Skeletal muscle cell (primary cell): ENCODE measurements at places on chromosomes 12 and 14.

DNA sequence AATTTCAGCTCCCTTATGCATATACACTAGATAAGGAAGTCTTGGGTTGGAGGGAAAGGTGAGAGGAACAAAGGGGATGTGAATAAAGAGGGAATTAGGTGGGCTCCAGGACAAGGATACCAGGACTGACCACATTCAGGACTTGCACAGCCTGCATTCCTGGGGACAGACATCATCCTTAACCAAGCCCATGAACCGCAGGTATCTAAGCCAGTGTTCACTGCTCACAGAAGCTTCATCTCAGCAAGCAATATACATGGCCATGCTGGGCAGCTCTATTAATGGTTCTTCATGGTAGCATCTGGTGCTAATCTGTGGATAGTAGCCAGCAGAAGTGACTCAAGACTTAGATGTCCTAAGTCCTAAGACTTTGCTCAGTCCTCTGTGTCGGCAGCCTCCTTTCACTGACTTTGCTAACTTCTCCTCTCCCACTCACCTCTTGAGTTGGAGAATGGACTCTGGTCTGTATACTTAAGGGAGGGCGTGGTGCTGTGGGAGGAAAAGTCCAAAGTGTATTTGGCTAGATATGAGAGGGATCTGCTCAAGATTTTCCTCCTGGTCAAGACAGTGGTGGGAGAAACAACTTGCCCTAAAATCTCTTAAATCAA, 136.1 kb downstream of the ASCL1 start:
- DNase-seq, result no peak

DNA sequence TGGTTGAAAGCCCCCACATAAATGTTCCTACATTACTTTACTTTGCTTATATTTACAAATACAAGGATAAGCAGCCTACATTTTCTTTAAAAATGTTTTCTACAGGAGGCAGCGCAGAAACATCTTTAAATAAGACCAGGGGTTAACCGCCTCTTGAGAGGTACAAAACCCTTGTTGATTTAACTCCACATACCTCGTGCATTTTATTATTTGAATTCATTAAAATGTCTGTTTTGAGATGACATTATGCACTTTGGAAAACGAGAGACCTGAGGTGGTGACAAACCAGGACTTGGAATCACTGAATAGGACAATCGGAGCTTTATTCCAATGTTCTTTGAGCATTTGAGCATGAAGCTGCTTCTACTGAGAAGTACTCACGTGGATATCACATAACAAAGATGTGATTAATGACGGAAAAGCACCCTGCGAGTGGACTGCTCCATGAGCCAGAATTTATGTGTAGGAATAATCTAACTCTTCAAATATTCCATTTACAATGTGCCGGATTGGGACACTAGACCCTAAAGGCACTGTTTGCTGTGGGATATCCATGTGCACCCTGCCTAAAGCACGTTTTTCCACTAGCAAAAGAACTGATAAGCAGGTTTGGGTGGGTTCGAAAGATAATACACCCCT, 746 bp upstream of the DUSP16 start:
- DNase-seq, result no peak

DNA sequence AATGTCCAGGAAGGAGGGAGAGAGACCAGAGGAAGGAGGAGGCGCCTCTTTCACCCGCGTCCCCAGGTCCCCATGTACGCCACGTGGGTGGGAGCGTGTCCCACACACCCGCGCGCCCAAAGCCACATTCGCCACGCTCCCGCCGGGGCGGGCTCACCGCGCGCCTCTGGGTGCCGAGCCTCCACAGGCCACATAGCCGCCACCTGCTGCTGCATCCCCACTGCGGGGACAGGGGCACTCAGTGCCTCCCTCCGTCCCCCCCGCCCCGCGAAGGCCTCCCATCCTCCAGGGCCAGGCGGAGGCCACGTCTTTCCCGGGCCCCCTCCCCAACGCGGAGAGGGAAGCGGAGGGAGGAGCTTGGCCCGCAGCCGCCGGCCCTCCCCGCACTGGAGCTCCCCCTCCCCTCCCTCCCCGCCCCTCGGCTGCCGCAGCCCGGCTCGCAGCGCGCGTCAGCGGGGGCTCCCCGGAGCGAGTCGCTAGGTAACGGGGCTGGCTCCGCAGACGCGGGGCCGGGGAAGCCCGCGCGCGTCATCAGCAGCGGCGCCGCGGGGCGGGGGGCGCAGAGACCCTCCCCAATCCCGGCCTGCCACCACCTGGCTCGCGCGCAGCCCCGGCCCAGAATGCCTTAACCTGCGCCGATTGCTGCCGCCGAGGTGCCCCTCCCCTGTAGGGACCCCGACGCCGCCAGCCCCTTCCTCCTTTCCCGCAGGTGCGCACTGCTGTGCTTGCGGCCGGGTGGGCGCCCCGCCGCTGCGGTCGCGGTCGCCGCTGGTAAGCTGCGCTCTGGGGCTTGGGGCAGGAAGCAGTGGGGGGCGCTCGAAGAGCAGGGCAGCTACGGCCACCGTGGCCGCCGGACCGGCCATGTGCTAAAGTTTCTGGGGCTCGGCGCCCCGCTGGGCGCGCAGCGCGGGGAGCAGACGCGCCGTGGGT, 536 bp upstream of the TUNAR start:
- DNase-seq, result no peak

DNA sequence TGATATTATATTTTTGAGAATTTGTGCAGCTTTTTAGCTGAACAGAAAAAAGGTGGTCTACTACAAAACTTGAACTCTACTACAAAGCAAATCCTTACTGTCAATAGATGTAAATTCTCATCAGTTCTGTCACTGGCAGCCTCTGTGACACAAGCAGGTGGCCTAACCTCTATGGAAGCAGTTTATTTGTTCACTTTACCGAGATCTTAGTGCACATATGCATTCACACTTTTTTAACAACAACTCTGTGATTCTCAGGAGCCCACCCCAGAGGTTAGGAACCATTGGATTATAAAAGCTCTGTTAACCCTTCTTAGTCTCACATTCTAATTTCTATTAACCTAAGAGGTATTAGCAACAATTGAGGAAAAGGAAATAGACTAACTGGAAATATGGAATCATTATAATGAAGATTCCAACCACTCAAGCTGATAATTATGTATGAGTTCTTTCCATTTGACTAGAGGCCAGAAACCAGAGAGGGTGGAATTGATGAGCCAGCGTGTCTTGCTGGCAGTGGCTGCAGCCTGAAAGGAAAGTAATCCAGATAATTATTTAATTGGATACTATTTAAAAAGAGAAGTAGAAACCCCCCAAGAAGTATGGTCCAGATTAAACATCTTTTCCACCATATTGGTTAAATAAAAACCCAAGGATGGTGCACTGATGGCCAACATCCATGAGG, 451.1 kb downstream of the TMEM117 start:
- no peak for DNase-seq

DNA sequence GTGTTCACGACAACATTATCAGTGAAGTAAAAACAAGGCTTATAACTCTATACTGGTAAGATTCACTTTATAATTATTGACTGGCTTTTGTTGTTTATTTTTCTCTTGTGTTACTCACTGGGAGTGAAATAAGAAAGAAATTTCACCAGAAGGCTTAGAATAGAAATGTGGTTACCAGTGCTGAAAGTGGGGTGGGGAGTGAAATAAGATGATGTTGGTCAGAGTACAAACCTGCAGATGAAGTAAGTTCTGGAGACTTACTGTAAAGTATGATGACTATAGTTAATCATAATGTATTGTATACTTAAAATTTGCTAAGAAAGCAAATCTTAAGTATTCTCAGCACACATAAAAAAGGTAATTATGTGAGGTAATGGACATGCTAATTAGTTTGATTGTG, 198.4 kb downstream of the KLHL28 start:
- no peak for DNase-seq

- DNase-seq, result no peak
These were observed 1.8 kb downstream of the GDF3 start for GRCh38 chr12:7693793-7694192.

DNA sequence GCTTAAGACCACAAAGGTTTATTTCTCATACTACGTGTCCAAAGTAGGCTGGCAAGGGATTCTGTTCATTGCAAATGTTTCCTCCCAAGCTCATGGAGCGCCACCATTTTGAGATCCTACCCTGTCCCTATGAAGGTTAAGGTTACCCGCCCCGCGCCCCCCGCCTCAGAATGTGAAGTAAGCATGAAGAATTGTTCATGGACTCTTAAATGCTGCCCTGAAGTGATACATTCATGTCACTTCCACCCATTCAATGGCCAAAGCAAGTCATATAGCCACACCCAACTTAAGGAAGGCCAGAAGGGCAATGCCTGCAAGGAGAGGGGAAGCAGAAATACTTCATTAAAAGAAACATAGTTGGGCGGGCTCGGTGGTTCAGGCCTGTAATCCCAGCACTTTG, 4.2 kb downstream of the TMEM253 start:
- DNase-seq, result no peak

- DNase-seq, result no peak
These were observed 77.4 kb upstream of the TMPO start for GRCh38 chr12:98437806-98438595.

GRCh38 chr12:46147144-46147543, 121.7 kb downstream of the SLC38A1 start:
- no peak for DNase-seq

DNA sequence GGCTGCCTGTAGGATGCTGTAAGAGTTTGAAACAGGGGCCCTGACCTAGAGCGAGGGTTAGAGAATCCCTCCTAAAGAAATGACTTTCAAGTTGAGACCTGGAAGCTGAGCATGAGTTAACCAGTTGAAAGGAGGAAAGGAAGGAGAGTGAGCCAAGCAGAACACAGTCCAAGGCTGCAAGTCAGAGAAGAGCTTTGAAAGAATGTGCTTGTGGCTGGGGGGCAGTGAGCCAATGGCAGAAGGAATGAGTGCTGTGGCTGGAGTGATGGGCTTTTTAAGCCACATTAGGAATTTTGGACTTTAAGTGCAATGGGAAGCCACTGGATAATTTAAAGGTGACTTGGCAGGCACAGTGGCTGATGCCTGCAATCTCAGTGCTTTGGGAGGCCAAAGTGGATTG, 18.1 kb downstream of the CDKN1B start:
- DNase-seq, result no peak

DNA sequence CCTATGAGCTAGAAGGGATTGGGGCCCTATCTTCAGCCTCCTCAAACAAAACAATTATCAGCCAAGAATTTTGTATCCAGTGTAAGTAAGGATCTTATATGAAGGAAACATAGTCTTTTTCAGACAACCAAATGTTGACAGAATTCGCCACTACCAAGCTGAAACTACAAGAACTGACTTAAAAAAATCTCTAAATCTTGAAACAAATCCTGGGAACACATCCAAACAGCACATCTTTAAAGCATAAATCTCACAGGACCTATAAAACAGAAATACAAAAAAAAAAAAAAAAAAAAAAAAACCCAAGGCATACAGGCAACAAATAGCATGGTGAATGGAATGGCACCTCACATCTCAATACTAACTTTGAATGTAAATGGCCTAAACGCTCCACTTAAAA, 41.3 kb upstream of the LMNTD1 start:
- DNase-seq, result peak; percentile 58

GRCh38 chr14:93245764-93246420, 38.8 kb downstream of the UBR7 start:
- DNase-seq, result no peak

DNA sequence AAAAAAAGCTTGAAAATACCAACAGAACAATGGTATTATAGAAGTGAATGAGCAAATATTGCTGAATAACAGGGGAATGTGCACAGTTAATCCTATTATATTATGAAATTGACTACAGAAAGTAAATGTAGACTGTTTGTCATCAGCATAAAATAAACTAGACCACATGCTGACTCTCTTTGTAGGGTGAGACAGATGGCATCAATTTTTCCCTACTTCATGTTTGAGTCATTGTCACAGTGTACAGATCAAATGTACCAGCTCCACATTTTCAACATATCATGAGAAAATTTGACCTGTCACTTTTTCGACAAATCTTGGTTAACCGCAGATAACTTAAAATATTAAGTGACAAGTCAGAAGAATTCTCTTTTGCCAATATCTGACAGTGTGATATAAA, 421.0 kb downstream of the RPL10L start:
- DNase-seq, result no peak

GRCh38 chr14:81401420-81402122, 1.4 kb upstream of the STON2 start:
- DNase-seq, result peak; percentile 78

DNA sequence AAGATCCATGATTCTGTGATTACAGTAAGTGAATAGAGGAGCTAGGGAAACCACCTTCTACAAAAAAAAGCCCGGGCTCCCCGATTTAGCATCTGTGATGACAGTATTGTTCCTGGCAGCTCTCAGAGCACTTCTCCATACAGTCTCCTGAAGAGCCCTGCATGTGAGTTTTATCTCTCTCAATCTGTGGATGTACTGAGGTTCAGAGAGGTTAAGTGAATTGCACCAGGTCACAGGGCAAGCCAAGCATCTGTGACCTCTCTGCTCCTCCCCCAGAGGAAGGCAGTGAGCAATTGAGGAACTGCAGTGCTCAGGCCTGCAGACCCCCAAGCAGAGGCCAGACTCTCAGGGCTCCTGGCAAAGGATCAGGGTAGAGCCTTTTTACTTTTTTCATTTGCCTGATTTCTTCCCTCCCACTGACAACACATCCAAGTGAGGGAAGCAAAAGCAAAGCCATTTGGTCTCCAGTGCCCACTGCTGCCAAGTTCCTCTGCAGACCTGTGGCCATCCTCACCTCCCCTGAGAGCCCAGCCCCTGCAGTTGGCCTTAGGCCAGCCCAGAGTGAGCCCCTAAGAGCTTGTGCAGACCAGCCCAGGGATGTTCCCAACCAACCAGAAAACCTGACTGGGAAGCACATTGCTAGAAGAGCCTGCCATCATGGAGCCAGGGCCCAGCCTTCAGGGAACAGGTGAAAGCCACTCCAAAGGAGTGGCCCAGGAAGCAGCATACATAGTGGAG, 47.6 kb upstream of the PNMA1 start:
- DNase-seq, result no peak

DNA sequence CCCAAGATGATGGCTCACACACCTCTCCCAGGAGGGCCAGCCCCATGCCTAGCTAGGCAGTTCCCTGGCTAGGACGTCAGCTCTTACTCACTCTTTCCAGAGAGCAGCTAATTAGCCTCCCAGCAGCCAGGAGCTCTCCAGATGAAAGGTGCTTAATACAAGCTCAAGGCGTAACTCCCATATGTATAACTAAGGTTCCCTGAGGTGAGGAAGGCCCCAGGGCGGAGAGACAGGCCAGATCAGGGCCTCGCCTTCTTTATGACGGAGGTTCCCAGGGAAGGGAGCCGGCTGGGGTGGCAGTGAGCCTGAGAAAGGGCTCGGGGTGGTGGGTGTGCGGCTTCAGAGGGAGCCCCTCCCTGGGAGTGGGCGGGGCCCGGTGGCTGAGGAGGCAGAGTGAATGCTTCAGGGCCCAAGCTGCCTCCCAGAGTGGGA, 26.4 kb upstream of the ZFP36L1 start:
- peak; percentile 52 for DNase-seq

GRCh38 chr12:92506460-92506859, 196.3 kb upstream of the PLEKHG7 start:
- DNase-seq, result no peak

GRCh38 chr12:99910342-99910741, 74.4 kb downstream of the ANKS1B start:
- no peak for DNase-seq

DNA sequence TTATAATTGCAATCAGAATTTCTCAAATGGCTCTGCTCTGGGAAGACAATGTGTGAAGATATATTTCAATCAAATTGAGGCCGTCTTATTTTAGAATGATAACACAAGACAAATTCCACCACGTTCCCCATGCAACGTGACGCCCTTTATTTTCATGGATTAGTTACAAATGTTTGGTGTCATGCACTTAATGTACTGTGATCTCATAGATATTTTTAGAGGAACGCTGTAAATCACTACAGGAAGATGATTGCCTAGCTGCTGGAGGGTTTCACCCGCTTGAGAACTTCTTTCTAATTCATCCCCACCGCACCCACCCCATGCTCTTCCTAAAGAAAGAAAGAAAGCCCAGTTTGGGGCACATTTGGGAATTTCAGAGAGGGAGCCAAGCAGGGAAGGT, 117.2 kb downstream of the PLXNC1 start:
- DNase-seq, result no peak
